ENCODE measurements at places on chromosomes 12 and 14. TPM values are rescaled to one million over a fixed set of nuclear protein-coding genes. Genes with fewer than 3 reads are reported as not detected.

The SOX5 gene
- total RNA-seq: 8.4 TPM

The SLC10A1 gene
- not detected for total RNA-seq

The KCNH3 gene
- not detected for total RNA-seq

The GYS2 gene
- total RNA-seq: 3.7 TPM
